ENCODE measurements at places on chromosomes 13 and 19.

- DNase-seq, result no peak
Measured at GRCh38 chr13:37026771-37027170, 26.2 kb downstream of the EXOSC8 start.

GRCh38 chr19:47239610-47240296 is 8.8 kb upstream of the BBC3 start:
- DNase-seq, result peak; percentile 83

DNA sequence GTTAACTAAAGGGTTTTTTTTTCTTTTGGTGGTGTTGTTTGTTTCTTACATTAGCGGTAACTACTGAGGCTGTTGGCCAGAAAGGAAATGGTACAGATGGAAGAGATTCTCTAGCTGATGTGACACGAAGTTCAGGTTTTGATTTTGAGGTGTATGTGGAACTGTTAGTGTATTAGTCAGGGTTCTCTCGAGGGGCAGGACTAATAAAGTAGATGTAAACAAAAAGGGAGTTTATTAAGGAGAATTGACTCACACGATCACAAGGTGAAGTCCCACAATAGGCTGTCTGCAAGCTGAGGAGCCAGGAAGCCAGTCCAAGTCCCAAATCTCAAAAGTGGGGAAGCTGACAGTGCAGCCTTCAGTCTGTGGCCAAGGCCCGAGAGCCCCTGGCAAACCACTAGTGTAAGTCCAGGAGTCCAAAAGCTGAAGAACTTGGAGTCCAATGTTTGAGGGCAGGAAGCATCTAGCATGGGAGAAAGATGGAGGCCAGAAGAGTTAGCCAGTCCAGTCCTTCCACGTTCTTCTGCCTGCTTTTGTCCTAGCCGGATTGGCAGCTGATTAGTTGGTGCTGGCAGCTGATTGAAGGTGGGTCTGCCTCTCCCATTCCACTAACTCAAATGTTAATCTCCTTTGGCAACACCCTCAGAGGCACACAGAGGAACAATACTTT is 577.6 kb downstream of the EFNB2 start:
- DNase-seq, result no peak

- peak; percentile 34 for DNase-seq
Measured at GRCh38 chr19:41299755-41300089, 10.2 kb upstream of the CCDC97 start.

DNA sequence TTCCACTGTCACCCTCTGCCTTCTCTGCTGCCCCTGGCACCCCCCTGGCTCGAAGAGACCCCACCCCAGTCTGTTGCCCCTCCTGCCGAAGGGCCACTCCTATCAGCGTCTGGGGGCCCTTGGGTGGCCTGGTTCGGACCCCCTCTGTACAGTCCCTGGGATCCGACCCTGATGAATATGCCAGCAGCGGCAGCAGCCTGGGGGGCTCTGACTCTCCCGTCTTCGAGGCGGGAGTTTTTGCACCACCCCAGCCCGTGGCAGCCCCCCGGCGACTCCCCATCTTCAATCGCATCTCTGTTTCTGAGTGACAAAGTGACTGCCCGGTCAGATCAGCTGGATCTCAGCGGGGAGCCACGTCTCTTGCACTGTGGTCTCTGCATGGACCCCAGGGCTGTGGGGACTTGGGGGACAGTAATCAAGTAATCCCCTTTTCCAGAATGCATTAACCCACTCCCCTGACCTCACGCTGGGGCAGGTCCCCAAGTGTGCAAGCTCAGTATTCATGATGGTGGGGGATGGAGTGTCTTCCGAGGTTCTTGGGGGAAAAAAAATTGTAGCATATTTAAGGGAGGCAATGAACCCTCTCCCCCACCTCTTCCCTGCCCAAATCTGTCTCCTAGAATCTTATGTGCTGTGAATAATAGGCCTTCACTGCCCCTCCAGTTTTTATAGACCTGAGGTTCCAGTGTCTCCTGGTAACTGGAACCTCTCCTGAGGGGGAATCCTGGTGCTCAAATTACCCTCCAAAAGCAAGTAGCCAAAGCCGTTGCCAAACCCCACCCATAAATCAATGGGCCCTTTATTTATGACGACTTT is 2.0 kb downstream of the ZFP36 start:
- DNase-seq, result no peak

DNA sequence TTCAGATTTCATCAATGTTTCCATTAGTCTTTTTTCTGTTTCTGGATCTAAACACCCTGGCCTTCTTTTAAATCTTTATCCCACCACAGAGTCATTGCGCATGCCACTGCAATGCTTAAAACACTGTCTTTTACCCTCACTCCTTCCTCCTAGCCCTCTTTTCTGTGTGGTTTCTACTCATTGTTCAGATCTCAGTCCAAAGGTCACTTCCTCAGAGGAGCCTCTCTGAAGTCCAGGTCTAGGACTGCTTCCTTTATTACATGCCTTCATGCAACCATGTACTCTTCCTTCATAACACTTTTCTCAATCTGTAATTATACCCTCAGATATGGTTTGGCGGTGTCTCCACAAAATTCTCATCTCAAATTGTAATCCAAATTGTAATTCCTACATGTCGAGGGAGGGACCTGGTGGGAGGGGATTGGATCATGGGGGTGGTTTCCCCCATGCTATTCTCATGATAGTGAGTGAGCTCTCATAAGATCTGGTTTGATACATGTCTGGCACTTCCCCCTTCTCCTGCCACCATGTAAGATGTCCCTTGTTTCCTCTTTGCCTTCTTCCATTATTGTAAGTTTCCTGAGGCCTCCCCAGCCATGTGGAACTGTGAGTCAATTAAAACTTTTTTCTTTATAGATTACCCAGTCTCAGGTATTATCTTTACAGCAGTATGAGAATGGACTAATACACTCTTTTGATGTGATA is 808.9 kb downstream of the DIAPH3 start:
- no peak for DNase-seq

- no peak for DNase-seq
Measured at GRCh38 chr13:28475916-28476725, 18.8 kb downstream of the FLT1 start.

DNA sequence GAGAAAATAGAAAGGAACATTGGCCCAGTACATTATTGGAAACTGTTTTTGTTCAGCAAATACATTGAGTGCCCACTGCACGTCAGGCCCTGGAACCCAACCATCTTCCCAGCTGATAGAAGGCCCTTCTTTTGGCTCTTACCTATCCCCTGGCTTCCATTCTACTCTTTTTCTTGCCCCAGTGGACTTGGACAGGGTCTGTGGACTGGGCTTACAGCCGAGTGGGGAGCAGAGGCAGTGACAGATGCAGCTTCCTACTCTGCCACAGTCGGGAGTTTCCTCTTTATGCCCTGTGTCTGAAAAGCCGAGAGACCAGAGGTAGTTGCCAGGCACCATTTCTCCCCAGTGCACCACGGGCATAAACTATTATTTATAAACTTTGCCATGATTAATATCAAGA is 70.4 kb downstream of the ARHGAP35 start:
- peak; percentile 23 for DNase-seq

GRCh38 chr19:55284405-55285058 is 735 bp downstream of the BRSK1 start:
- no peak for DNase-seq

DNA sequence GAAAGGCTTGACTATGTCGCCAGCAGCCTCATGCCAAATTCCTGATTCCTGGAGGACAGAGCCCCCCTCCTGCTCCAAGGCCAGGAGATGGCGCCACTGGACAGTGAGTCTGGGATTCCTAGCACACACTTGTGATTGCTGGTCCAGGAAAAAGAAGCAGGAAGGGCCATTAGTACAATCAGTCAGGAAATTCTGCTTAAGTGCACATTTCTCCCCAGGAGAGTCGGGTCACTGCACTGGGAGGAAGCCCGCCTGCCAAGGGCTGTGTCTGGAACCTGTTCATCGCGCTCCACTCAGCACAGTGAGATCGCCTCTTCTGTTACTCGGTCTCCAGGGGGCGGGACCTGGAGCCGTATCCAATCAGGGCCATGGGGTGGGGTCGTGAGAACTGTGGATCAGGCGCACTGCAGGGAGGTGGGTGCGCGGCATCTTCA is 65.1 kb downstream of the ZNF823 start:
- DNase-seq, result peak; percentile 69

DNA sequence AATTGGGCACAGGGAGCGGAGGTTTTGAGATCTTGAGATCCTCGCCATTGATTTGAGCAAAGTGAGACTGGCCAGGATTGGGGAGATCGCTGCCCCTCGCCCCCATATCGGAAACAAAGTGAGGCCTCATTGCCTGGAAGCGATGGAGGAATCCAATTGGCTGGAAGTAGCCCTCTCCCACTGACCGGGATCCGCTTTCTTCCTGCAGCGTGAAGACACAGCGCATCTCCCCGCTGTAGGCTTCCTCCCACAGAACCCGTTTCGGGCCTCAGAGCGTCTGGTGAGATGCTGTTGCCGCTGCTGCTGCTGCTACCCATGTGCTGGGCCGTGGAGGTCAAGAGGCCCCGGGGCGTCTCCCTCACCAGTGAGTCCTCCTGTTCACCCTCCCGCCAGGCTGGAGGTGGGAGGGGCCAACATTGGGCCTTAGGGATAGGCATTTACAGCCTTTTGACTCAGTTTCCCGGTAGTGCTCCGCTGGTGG is 438 bp downstream of the PRKCSH start:
- DNase-seq, result no peak

DNA sequence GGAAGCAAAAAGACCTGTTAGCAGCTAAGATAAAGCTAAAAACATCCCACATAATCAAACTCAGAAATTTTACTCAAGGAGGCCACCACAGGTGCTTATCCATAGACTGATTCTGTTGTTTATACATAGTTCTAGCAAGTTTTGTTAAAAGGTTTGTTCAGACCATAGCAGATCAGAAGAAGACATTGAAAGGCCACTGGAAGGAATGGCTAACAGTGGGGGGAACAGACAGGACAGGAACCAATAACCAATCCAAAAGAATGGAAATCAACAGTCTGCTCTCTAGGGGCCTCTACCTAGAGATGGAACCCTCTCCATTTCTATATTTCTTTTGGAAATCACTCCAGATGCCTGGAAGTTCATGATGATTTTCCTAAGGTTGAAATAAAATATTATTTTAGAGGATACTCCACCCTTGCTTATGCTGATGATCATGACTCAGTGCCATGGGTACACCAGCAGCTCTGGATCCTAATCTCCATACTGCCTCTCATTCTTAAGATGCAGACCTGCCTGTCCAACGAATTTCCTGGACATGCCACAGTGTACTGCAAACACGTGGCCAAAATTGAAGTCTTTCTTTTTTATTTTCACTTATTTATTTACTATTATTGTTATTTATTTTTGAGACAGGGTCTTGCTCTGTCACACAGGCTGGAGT is 260.0 kb downstream of the MYO16 start:
- DNase-seq, result no peak

DNA sequence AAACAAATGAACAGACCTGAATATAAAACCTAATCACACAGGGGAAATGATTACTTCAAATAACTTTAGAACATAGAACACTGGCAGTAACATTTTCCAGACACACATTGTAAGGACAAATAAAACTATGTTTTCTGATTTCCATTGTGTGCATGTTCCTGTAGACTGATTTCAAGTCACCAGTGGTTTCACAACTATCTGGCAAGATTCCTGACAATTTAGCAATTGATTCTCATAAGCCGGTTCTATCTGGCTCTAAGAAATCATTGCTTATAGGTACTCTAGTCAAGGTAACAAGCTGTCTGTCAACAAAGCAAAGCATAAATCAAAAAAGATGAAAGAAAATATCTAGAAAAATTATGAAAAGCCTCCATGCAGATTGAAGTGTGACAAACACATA is 19.6 kb upstream of the PCCA start:
- DNase-seq, result no peak

DNA sequence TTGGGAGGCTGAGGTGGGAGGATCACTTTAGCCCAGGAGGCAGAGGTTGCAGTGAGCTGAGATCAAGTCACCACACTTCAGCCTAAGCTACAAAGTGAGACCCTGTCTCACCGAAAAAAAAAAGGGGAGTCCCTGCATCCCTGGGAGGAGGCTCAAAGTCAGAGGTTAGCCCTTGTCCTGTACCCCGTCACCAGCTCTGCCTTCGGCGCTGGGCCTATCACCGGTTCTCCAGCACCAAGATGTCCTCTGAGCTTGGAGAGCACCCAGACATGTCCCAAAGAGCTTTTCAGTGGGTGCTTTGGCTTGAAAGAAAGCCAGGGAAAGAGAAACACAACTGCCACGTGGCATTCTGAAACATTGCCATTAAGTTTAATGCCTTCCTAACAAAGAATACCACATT is 356.9 kb upstream of the TSHZ3 start:
- no peak for DNase-seq

- no peak for DNase-seq
Measured at GRCh38 chr13:94050686-94051085, 428.8 kb downstream of the DCT start.

GRCh38 chr13:35554972-35555623 is 78.6 kb upstream of the MAB21L1 start:
- DNase-seq, result no peak

- DNase-seq, result peak; percentile 21
Measured at GRCh38 chr19:35644987-35645679, 3.0 kb upstream of the COX6B1 start.

- DNase-seq, result no peak
Measured at GRCh38 chr13:106696140-106696539, 128.2 kb upstream of the ARGLU1 start.
